GOT3 (cell line): ENCODE measurements at places on chromosomes 11 and 22.

- DNase-seq = no peak
Observed at GRCh38 chr11:32935462-32936029, 42.9 kb downstream of the QSER1 start.

DNA sequence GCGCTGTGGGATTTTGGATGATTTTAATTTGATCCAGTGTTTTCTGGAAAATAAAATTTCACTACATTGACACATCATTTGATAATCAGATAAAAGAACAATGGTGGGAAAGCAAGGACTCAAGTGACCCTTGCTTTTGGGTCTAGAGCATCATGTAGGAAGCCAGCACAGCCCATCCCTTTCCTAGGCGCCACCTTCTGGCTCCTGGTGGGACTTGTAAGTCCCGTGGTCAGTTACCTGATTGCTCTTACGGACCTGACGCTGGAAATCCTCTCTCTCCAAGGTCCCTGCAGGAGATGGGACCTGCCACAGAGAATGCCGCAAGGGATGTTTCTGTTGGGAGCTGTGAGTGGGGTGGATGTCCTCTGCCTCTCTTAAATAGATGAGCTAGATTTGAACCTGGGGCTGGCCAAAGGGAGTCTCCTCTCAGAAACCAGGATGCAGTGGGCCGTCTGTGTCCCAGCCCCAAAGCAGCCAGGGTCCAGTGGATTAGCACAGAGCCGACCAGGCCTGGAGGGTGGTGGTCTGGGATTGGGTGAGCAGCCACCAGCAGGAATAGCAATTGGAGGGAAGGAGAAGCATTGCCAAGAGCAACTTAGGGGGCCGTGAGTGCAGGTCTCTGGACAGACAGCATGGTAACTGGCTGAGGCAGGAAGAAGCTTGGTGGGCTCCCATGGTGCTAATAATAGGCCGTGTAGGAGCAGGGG, 21.7 kb downstream of the TIMP3 start:
- no peak for DNase-seq

- no peak for DNase-seq
Observed at GRCh38 chr11:72058416-72059034, 21.8 kb downstream of the NUMA1 start.

DNA sequence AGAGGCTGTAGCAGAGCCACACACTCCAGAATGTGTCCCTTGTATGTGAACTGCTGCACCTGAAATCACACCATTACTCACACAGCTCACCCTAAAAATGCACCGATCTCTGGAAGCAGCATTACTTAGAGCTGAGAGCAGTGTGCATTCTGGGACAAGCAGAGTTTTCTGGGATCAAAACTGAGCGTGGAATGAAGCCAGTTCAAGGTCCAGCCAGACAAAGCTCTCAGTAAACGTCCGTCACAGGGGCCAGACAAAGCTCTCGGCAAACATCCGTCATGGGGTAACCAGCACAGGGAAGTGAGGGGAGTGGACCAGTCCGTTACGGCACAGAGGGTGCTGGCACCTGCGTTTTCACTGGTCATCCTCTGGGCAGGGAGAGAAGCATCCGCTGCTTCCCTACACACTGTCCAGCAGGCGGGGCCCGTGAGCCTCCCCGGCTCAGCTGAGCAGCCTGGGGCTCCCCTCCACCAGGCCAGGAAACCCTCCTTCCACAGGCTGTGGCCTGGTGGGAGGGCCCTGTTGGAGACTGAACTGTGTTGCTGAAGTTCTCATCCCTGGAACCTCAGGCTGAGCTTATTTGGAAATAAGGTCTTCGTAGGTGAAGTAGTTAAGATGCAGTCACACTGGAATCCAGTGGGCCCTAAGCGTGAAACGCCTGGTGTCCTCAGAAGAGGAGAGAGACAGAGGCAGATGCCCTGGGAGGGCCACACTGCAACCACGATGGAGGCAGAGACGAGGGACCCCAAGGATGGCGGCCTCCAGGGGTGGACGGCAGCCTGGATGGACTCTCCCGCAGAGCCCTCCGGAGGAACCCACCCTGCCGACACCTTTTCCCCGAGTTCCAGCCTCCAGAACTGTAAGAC, 883.9 kb downstream of the BRD1 start:
- DNase-seq = no peak

GRCh38 chr11:85748455-85748891, 62.5 kb downstream of the SYTL2 start:
- no peak for DNase-seq

DNA sequence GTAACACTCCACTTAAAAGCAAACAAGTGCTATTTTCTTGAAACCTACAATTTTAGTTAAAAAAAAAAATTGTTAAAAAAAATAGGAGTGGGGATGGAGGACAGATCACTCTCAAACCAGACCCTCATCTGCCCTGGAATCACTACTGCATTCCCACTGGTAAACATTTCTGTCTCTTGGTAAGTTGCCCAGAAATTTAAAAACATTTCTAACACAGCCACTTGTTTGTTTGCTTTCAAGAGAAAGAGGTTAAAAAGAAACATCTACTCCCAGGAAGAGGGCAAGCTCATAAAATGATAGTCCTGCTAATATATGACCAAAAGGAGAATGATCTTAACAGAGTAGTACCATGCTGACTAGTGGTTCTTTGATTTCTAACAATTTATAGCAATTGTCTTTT, 83.3 kb downstream of the SGSM3 start:
- DNase-seq = no peak

- DNase-seq = no peak
Observed at GRCh38 chr11:120139316-120140069, 1.6 kb upstream of the TRIM29 start.
